Fibroblast of mammary gland (primary cell): ENCODE measurements at places on chromosomes 16 and 17.

DNA sequence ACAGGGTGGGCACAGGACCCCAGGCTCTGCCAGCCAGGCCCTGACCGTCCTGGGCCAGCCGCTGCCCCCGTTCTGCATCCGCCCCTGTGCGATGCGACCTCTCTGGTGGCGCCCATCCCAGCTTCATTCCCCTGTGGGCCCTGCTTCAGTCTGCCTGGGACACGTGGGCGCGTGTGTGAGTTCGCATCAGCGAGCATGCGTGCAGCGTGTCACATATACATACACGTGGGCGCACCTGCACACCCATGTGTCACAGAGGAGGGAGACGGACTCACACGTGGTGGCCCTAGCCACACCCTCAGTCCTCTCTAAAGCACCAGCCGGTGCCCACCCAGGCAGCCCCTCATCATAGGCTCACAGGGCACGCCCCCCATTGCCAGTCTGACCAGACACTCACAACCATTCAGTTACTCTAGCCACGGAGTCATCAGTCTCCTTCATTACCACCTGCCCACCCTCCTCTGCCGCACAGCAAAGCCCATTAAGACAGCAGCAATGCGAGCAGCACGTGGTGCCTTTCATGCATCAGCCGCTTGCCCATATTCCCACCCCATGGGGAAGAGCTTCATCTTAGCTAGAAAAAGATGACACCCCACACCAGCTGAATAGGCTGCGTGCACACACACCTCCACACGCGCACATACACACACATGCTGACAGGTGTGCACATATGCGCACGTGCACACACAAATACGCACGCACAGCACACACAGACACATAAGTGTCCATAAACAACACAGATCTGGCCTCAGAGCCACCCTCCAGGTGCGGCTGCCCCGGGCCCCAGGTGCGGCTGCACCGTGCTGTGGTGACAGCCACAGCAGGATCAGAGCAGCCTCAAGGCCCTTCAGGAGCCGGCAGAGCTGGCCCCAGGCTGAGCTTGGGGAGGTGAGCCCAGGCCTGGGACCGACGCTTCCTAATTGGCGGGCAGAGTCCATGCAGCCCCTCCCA is 9.5 kb upstream of the CDH15 start:
- no peak for DNase-seq

- DNase-seq: peak; percentile 25
Observed at GRCh38 chr17:51118330-51119195, 2.1 kb downstream of the SPAG9 start.

DNA sequence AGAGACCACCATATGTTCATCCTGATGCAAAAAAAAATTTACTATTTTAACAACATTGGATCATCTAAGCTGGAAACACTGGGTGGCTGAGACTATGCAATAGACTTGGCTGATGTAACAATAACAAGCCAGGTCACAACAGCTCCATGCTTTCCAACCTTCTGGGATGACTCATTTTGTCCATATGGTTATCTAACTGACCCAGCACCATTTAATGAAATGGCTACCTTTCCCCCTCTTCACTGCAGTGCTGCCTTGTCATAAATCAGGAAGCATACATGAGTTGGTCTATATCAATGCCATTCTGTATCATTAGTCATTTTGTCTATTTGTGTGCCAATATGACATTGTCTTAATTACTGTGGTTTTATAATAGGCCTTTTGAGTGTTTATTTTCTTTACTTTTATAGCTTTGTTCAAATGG is 217.6 kb upstream of the KCNJ16 start:
- DNase-seq: peak; percentile 92

DNA sequence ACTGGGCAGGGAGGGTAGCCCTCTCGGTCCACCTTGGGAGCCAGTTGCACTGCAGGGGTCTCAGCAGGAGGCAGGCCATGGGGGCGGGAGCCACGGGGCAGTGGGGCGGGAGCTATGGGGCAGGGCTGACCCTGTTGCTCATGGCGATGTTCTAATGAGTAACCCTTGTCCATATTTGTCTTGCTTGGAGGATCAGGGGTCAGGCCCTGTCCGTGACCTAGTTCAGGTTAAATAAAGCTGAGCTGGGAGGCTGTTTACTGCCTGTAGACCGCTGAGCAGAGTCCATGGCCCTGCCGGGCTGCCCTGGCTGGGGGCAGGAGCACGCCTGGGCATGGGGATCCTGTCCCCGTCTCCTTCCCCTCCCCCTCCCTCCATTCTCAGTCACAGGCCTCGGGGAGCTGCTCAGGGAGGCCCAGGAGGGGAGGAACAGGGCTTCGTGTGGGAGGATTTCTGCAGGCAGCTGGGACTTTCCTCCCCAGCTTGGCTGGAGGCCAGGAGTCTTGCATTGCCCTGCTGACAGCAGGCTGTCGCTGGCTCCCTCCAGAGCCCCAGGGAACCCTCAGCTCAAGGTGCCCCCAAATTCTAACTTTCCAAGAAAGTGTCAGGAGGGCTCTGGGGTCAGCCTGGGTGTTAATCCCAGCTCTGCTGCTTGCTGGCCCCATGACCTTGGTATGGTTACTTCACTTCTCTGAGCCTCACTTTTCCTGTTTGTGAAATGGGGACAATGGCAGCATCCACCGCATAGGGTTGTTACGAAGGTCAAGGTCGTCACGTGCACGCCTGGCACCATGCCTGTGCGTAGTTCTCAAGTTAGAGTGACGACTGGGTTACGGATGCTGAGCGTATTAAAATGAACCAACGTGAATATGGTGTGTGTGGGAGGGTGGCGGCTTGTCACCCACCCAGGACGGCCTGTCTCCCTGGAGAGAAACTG is 6.1 kb upstream of the SERPINF2 start:
- peak; percentile 85 for DNase-seq

DNA sequence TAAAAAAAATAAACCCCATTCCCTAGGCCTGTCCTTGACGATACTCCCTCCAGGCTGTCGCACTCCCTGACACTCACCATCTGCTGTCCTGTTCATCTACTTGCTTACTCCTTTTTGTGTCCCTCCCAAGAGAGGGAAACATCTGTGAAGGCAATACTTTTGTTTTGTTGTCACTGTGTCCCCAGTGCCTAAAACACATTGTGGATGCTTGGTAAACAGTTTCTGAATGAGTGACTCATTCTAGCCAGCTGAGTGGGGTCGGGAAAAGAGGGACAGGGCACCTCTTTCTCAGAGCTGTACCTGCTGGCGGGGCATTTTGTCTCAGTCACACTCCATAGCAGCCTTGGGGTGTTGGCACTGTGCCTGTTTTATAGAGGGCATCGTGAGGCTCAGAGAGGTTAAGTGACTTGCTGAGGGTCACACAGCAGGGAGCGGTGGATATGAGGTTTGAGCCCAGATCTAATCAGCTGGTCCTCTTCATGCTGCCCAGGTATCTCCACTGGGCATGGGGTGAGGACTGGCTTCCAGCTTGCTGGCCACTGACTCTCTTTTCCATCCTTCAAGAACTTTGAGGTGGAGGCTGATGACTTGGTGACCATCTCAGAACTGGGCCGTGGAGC is 15.6 kb downstream of the MAP2K3 start:
- DNase-seq: no peak

GRCh38 chr17:76623271-76624146 is 20.0 kb downstream of the ST6GALNAC1 start:
- DNase-seq: peak; percentile 67

GRCh38 chr17:143785-144281 is 6.5 kb downstream of the SCGB1C2 start:
- DNase-seq: peak; percentile 42

GRCh38 chr17:11644265-11645212 is 46.3 kb downstream of the DNAH9 start:
- peak; percentile 69 for DNase-seq

DNA sequence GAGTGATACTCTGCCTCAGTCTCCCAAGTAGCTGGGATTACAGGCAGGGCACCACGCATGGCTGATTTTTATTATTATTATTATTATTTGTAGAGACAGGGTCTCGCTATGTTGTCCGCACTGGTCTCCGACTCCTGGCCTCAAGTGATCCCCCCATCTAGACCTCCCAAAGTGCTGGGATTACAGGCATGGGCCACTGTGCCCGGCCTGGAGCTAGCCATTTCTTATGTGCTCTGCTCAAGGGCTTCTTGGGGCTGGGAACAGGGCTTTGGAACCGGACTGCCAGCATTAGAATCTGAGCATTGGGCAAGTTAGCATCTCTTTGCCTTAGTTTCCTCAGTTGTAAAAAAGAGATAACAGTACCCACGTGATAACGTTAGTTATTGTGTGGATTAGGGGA is 111.3 kb downstream of the C16orf78 start:
- no peak for DNase-seq

- DNase-seq: no peak
Observed at GRCh38 chr16:68884861-68885720, 41.8 kb downstream of the TANGO6 start.

DNA sequence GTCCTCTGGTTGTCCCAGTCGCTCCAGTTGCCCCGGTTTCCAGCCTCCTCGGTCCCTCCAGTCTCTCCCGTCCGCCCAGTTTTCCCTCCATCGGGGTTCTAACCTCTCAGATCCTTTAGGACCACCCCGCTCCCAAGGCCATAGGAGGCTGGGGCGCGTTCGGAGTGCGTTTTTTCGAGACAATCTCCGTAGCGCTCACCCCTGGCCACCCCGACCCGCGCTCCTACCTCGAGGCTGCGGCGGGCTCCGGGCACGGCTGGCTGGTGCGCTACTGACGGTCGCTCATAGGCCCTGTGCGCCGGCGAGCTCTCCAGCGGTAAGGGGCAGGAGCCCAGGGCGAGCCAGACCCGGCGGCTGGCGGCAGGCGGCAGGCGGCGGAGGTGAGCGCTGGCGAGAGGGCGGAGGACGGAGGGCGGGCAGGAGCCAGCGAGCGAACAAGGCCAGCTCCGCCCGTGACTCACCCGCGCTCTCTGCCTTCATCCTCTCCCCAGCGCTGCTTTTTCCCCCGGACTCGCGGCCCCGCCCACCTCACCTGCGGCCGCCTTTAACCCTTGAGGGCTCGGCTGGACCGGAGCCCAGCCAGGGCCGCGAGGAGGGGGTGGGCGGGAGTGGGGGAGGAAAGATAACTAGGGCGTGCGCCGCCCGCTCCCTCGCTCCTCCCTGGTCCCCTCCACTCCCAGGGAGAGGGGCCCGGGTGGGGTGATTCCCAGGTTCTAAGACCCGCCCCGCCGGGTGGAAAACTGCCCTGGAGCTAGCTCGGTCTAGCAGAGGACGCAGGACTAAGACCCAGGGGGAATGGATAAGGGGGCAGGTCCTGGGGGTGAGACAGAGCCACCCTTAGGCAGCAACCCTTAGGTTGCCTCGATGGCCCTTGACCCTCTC is at the start of gene SP6:
TSS of gene SP6 (minus strand) at position 472 of the 882 bp plus-strand sequence. CDS start 2,734 bp downstream, outside the sequence.
- peak; percentile 46 for DNase-seq
